Metanephros (tissue), 2 donors: ENCODE measurements at places on chromosomes 16 and 17. TPM values are rescaled to one million over a fixed set of nuclear protein-coding genes. Genes with fewer than 3 reads are reported as not detected.

Gene TLK2
- 64.8 TPM for total RNA-seq

Gene CCT6B
- 2.3 TPM for total RNA-seq

Gene SLC35G3
- not detected for total RNA-seq

Gene NPIPB9
- total RNA-seq, result 2.9 TPM

Gene EPN3
- 10.7 TPM for total RNA-seq

Gene KRTAP16-1
- not detected for total RNA-seq

Gene KRT33B
- total RNA-seq, result not detected

Gene MRPL38
- total RNA-seq, result 61.1 TPM
